ENCODE measurements at places on chromosomes 4 and X.
A peak's percentile ranks its signal among the peaks of the same experiment; 100 is the strongest.

GRCh38 chrX:48897157-48897624, 377 bp downstream of the TIMM17B start:
- peak; percentile 61 for DNase-seq

DNA sequence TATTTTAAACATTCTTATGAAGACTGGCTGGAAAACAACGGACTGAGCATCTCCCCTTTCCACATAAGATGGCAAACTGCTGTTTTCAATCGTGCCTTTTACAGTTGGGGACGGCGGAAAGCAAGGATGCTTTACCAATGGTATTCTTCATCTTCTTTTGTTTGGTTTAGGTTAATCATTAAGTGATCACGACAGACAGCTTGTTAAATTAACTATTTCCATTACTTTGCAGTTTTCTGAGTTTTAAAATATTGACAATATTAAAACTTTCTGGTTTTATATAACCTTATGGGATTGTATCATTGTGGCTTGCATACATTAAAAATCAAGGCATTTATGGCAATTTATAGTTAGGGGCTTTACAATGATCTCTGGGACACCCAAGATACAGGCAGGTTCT, 3.8 kb downstream of the MBTPS2 start:
- no peak for DNase-seq

- DNase-seq, result no peak
Observed at GRCh38 chr4:6555519-6555918, 19.5 kb upstream of the MAN2B2 start.

GRCh38 chr4:13711233-13711785, 83.8 kb upstream of the BOD1L1 start:
- DNase-seq, result no peak

DNA sequence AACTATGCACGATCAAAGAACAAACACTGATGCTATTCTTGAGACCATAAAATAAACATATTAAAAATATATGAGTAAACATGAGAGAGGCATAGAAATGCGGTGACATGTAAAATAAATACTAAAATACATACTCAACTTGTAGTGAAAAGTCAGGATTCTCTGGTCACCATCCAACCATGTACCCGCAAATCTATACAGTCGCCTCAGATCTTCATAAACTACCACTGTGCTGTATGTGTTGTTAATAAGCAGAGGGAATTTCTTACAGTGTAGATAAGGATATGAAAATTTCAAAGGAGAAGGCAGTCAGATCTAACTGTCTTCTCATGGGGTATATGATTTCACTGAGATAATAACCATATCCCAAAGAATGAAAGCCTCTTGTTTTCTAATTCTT, 67.8 kb upstream of the FAM47B start:
- no peak for DNase-seq

DNA sequence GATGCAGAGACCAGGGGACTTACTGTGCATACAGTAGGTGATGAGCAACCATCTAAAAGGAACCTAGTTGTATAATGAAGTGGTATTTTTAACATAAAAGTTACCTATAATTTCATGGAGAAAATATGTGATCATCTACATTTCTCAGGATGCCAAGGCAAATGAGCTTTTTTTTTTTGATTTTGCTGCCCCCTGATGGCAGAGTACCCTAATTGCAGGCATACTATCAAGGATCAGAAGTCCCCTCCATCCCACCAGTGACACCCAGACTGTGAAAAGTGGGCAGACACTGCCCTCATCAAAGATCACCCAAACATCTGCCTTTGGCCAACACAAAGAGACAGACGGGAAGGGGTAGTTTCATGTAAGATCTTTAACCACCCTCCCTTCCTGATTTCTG, 9.6 kb upstream of the ABLIM2 start:
- no peak for DNase-seq

DNA sequence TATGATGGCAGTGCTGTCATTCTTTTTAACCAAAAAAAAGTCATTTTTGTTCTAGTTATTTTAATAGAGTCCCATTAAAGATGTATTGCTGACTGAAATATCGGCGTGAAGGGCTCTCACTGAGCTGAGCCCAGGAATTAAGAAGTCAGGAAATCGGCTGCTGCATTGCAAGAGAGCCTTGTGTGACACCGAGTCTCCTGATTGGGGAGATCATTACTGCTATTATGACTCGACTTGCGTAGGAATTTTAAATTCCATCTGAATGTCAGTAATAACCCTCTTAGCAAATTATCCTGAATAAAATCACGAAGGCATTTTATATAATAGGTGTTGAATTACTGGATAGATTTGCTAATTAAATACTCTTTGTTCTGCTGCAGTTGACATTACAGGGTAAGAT, 111.5 kb downstream of the POLA1 start:
- DNase-seq, result no peak

DNA sequence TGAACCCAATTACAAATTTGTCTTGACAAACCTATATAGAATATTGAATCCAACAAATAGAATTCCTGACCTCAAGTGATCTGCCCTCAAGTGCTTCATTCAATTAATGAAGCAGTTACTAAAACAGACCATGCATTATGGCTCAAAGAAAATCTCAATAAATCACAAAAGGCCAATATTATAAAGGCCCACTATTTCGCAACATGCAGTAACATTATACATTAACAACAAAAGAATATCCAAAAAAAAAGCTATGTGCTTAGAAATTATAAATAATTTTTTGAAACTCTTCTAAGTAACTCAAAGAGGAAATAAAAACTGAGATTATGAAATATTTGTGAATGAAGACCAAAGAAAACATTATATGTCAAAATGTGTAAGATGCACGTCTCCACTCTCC, 177.7 kb downstream of the ZNF674 start:
- DNase-seq, result no peak

- peak; percentile 5 for DNase-seq
Observed at GRCh38 chr4:2243681-2244380, 1.9 kb upstream of the HAUS3 start.

DNA sequence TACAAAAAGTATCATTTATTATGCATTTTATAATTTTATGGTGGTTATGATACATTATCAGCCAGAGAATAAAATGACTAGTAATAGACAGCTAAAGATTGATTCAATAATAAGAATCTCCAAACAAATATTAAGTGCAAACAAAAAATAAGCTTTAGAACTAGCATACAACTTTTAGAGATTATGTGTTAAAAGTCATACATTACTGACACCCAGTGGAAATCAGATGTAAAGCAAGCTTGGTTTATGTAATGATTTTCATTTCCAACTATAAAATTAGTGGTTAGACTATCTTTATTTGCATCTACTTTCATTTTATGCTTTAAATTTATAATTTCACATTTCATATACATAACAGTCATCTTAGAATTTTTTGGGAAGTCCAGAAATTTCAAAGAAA, 57.7 kb downstream of the IL13RA2 start:
- no peak for DNase-seq

GRCh38 chr4:112199041-112199440, 32.5 kb upstream of the AP1AR start:
- DNase-seq, result no peak

- no peak for DNase-seq
Observed at GRCh38 chr4:165203541-165204461, 3.6 kb upstream of the KLHL2 start.

- no peak for DNase-seq
Observed at GRCh38 chr4:38787693-38788092, 4.9 kb upstream of the TLR10 start.

DNA sequence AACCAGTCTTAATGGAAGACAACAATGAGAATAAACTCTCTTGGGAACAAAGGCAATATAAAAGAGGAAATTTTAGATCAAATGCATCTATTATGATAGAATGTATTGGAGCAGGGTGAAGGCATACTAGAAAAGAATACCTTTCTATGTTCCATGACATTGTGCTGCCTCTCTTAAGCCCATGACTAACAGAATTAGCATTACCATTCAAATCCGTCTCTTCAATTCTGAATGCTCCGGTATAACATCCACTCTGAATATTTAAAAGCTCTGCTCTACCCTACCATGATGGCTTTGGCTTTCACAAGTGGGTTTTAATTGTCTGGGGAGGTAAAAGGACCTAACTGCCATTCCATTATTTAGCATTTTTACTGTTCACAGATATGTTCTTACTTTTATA, 1878.4 kb downstream of the ARAP2 start:
- no peak for DNase-seq

DNA sequence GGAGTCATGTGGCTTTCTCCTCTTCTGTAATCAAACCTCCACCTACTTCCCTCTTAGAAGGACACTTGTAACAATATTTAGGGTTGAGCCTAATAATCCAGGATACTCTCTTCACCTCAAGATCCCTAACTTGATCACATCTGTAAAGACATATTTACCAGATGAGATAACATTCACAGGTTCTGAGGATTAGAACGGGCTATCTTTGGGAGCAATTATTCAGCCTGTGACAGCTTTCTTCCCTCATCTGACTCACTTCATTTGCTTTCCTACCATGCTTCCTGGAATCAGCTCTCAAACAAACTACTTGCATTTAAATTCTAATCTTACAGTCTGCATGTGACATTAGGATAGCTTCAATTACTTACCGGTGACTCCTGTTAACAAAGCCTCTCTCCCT, 133.5 kb upstream of the NDST3 start:
- no peak for DNase-seq

DNA sequence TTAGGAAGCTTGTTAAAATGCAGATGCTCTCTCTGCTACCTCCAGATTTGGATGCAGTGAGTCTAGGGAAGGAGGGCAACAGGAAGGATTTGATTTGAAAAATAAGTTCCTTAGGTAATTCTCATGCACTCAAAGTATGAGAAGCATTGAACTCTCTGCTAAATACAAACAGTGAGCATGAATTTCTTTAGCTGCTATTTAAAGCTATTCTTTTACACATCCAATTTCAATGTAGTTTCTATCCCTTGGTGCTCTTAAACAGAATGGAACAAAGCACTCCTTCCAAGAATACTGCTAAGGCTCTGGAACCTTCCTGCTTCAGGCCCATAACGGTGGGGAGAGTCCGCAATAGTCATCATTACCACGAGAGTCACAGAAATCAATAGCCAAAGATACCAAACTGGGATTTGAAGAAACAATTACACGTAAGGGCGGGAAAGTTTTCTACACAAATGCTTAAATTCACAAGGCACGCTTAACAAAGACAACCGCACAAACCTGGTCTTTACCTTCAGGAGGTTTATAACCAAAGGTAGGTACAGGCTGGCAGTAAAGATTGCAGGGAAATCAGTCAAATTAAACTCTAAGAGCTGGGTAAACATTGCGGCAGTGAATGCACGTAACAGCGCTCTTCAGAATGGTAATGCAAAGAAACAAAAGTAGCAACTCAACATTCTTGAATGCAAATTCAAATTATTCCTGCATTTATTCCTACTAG, 123.2 kb upstream of the NAP1L5 start:
- DNase-seq, result no peak

DNA sequence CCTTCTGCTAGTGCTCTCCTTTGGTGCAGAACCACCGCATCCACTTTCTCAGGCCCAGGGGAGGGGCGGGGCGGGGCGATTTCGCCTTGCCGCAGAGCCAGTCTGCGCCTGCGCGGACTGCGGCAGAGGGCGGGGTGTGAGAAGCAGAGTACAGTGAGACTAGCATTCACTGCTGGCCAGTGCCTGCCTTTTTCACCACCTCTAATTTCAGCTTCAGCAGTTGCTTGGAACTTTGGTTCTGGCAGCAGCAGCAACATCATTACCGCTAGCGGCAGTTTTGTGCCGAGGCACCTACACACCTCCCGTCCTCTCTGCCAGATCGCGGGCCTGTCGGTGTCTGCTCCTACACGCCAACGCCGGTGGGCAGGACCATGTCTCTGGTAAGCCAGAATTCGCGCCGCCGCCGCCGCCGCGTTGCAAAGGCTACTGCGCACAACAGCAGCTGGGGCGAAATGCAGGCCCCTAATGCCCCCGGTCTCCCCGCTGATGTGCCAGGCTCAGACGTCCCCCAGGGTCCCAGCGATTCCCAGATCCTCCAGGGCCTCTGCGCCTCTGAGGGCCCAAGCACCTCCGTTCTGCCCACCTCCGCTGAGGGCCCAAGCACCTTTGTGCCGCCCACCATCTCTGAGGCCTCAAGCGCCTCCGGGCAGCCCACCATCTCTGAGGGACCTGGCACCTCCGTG, at the start of gene MAGEE1:
Gene MAGEE1 (plus strand): TSS at position 151 of the 683 bp plus-strand sequence. CDS start 221 bp downstream, at position 372.
- peak; percentile 52 for DNase-seq

- DNase-seq, result no peak
Observed at GRCh38 chr4:1294891-1295290, 5.2 kb downstream of the MAEA start.

DNA sequence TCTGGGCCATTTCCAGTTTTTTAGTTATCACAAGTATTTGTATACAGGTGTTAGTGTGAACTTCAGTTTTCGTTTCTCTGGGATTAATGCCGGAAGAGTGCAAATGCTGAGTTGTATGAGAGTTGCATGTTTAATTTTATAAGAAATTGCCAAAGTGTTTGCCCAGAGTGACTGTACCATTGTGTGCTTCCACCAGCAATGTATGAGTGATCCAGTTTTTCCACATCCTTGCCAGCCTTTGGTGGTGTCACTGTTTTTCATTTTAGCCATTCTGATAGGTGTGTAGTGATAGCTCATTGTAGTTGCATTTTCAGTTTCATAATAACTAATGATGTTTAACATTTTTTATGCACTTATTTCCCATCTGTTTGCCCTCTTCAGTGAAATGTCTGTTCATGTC, 18.4 kb downstream of the PLS3 start:
- no peak for DNase-seq

DNA sequence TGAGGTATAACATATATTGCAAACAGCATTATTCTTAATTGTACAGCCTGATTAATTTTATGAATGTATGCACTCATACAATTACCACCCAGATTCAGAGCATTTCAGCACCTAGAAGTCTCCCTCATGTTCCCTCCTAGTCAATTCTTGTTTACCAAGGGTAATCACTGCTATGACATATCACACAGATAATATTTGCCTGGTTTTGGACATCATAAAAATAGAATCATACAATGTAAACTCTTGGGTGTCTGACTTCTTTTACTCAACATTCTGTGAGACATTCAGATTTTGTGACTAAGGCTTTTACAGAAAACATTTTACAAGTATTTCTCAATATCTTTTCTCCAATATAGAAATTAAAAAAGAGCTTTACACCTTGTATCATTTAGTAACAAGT, 66.9 kb downstream of the PTPN13 start:
- DNase-seq, result no peak

- DNase-seq, result no peak
Observed at GRCh38 chr4:86939729-86940575, 5.1 kb downstream of the AFF1 start.

DNA sequence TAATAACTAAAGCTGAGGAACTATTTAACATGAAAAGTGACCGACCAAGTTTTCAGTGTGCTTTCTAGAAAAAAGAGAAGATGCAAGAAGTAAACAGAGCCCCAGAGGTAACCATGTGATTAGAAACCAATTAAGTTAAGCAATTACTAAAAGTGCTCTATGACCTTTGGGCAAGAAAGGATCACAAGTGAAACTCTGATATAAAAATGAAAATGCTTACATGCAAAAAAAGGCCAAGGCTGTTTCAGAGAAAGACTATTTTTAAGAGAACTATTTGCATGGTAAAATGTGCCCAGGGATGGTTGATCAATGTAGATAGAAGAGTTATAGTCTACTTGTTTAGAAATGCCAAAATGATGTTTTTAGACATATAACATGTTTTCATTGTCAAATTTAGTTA, 22.0 kb downstream of the KLHL15 start:
- DNase-seq, result no peak

GRCh38 chr4:114782415-114783214, 184.0 kb downstream of the UGT8 start:
- no peak for DNase-seq
